ENCODE measurements at places on chromosomes 7 and 10.

DNA sequence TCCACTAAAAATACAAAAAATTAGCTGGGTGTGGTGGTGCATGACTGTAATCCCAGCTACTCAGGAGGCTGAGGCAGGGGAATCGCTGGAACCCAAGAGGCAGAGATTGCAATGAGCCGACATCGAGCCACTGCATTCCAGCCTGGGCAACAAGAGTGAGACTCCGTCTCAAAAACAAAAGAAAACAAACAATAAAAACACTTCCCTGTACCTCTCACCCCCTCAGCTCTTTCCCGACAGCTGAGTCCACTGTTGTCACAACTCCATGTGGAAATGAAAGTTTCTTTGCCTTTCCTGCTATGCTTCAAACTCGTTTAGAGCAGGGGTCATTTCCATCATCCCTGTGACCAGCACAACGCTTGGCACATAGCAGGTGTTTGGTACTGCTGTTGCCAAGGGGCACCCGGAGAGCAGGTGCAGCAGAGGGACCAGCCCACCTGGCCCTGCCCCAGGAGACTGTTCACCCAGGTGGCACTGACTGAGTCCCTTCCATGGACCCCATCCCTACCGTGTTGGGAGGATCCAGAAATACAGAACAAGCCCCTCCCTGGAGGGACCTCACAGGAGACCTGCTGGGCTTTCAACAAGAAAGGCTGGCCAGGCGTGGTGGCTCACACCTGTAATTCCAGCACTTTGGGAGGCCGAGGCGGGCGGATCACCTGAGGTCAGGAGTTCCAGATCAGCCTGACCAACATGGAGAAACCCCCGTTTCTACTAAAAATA, 4.9 kb downstream of the TMEM130 start:
- DNase-seq: no peak

DNA sequence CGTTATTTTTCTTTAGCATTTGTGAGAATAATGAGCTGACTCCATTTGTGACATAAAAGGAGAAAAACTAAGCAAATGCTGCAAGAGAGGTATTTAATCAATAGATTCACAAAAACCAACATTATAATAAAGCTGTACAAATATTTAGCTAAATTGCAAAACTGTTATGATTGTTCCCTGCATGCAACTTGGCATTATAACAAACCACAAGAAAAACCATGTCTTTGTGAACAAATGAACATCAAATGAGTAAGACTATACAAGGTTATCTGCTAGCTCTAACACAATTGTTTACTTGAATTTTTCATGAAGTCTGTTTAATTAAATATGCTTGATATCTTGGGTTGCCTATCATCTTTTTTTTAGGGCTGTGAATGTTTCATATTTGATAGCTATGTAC, 50.8 kb upstream of the PPP1R9A start:
- no peak for DNase-seq

DNA sequence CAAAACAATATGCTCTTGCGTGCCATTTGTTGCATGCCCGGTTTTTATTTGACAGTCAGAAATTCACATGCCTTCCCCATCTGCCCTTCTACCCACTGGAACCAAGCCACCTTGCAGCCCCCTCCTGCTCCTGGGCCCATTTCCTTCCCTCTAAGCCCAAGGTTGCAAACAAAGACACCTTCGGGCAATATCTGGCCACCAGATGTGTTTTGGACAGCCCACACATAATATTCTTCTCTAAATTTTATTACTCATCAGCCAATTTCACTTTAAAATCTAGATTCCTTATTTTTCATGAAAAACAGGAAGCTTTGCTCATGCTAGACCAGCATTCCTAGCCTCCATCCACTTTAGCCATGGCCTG, 18.2 kb upstream of the C10orf105 start:
- no peak for DNase-seq

GRCh38 chr7:13152755-13153154, 465.3 kb downstream of the ARL4A start:
- no peak for DNase-seq

DNA sequence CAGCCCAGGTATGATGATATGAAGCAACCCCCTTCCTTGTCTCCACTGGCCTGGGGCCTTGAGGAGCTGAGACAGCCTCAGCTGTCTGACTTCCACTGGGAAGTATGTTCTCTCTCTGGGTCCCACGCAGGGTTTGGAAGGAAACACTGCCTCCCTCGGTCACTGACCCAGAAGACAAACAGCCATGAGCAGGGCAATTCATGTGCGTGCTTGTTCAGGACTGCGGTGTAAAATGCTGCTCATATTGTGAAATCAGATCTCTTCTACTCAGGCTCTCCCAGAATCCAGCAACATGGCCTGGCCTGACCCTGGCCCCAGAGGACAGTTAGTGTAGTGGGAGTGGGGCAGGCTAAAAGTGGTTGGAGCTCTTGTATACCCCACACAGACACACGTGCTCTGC, 2.8 kb downstream of the CLCN1 start:
- DNase-seq: no peak

DNA sequence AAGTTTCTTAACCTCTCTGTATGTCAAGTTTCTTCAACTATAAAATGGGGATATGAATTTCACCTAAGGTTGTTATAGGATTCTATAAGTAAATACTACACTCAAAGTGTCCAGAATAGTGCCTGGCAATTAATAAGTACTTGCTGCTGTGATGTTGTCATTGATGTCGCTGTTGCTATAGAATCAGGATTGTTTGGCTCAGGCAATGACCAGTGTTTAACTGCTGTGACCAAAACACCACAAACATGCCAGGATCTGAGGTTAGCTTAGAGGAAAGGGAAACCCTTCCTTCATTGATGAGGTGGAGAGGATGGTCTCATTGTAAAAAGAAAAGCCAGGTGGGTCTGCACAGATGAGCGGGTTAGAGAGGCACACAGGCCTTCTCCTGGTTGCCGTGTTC, 223.1 kb upstream of the INHBA start:
- no peak for DNase-seq

- DNase-seq: no peak
Observed at GRCh38 chr7:130393101-130393561, 12.8 kb downstream of the CPA1 start.

GRCh38 chr10:95276367-95277200, 14.2 kb downstream of the PDLIM1 start:
- no peak for DNase-seq

DNA sequence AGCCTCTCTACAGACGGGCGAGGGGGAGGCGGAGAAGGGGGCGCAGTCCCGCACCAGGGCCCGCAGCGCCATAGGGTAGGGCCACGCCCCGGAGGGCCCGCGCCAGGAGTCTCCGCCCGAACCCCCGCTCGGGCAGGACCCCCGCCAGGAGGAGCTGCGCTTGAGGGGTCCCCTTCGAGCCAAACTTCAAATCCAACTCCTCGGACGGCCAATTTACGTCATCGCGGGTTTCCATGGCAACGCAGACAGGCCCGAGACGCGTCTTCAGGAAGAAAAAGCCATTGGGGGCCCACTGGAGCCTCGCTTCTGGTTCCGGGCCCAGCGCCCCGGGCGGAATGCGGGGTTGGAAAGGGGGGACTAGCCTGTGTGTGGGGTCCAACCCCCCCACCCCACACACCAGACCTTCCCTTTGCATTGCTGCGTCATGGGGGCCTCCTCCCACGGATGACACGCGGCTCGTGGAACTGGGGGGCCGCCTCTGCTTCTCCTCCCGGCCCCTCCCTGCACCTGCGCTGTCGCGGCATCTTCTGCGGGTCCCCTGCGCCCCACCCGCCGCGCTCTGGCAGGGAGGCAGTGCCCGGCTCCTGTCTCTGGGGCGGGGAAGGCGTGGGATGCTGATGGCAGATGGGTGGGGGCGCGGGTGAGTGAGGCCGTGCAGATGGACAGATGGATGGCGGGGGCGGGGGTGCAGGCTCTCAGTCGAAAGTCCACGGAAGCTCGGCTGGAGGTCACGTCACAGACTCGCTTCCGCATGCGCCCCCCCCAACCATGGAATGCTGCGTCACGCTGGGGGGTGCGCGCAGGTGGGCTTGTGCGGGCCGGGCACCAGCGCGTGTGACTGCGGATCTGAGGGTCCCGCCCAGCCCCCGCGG, 1.2 kb downstream of the CALY start:
- peak; percentile 87 for DNase-seq

- peak; percentile 82 for DNase-seq
Observed at GRCh38 chr10:29681676-29682448, 47.1 kb upstream of the SVIL start.

DNA sequence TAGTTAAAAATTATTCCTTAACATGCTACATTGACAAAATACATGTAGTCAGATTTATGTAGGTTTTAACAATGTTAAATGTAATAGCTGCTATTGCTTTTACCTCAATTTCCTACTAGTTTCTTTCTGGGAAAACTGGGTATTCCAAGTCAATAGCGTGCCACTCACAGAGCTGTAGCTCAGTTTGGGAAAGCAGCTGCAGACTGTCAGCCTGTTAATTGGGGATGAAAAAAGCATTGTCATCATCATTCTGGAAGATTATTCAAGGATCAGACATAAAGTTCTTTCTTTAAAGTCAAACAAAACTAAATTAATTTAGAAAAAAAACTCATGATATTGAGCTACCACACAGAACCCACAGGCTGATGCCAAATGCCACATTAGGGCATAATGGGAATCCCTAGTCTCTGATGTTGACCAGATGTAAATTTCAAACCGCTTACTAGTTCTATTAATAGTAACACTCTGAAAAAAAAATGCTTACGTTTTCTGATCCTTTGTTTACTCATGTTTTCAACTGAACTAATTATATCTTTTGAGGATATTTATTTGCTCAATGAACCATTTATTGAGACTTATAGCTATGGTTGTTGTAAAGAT, 19.6 kb upstream of the AGMO start:
- DNase-seq: no peak

DNA sequence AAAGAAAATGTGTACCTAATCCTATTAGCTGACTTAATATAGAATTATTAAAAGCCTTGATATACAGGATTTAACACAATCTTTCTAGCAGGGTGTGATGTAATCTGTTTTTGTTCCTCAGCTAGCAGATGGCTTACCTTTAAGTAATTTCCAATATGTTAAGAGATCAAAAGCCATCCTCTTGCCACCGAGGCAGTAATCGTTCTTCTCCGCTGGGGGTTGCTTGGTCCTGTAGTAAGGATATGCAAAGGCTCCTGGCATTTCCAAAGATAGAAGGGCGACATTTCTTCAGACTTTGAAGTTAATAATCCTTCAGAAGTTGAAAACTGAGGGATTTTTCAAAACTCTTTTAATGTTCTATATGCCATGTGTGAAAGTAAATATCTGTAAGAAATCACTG, 156.4 kb downstream of the FZD1 start:
- DNase-seq: no peak

DNA sequence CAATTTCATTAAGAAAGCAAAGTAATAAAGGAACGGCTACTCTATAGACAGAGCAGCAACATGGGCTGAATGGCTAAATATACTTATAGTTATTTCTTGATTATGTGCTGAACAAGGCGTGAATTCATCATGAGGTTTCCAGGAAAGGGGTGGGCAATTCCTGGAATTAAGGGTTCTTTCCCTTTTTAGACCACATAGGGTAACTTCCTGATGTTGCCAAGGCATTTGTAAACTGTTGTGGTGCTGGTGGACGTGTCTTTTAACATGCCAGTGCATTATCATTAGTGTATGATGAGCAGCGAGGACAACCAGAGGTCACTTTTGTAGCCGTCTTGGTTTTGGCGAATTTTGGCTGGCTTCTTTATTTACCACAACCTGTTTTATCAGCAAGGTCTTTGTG, 28.5 kb upstream of the ZMYND11 start:
- DNase-seq: no peak

GRCh38 chr7:26291251-26291650, 411 bp upstream of the SNX10 start:
- no peak for DNase-seq

DNA sequence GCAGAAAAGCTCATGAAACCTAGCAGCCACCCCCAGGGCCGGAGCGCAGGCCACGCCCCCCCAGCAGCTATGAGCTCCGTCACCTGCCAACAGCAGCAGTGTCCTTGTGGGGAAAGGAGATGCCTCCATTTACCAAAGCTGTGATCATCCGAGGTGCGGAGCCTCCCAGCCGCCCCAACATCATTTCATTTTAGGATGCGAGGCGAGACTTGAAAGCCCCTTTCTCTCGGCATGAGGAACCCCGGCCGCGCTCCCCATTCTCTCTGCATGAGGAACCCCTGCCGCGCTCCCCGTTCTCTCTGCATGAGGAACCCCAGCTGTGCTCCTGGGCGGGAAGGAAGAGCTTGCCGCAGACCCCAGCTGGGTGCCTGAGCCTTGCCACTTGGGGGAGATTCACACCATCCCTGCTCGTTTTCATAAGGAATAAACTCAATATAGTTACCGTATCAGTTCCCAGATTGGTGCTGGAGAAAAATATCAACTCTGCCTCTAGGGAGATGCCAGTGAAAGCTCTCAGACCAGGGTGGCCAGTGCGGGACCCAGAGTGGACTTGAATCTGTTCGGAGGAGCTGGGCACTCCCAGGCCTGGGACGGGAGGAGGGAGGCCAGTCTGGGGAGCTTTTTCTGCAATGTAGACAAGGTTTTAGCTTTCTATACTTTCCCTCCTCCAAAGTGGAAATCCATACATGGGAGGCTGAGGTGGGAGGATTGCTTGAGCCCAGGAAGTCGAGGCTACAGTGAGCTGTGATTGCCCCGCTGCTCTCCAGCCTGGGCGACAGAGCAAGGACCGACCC, 35.0 kb downstream of the JAKMIP3 start:
- DNase-seq: no peak

DNA sequence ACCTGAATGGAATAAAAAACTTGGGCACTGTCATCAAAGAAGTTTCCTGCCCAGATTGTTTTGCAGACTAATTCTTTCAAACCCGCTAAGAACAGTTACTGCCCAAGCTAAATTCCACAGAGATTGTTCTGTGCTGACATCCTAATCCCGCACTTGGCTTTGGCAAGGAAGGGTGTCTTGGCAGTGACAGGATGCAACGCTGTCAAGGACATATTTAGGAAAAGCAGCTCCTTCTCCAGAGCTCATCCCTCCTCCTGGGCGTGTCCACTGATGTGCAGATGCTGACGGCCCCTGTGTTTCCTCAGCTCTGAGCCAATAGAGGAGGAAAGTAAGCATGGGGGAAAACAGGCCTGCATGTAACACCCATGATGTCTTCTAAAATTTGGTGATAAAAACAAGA, 74.2 kb downstream of the EEPD1 start:
- DNase-seq: no peak

- DNase-seq: no peak
Observed at GRCh38 chr7:81053623-81054022, 134.8 kb upstream of the SEMA3C start.

All from CD4-positive, alpha-beta T cell treated with Interleukin-1 beta for 1 hour (primary cell).